ENCODE measurements at places on chromosomes 12 and 14. TPM values are rescaled to one million over a fixed set of nuclear protein-coding genes. Genes with fewer than 3 reads are reported as not detected.

The SIX6 gene
- not detected for total RNA-seq

The NAV3 gene
- total RNA-seq = 3.3 TPM

The RTRAF gene
- total RNA-seq = 218 TPM

The GLI1 gene
- 0.56 TPM for total RNA-seq

- DNase-seq = no peak
Measured at GRCh38 chr14:29461101-29461500, 466.5 kb downstream of the PRKD1 start.

DNA sequence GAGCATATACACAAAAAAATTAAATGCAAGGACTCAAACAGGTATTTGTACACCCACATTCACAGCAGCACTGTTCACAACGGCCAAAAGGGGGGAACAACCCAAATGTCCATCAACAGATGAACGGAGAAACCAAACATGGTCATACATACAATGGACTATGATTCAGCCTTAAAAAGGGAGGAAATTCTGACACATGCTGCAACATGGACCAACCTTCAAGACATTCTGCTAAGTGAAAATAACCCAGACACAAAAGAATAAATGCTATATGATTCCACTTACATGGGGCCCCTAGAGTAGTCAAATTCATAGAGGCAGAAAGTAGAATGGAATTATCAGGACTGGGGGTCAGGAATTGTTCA is 29.5 kb downstream of the ACTN1 start:
- DNase-seq = no peak

GRCh38 chr12:64706306-64706705 is 52.9 kb downstream of the GNS start:
- DNase-seq = no peak

GRCh38 chr12:103691063-103691462 is 104.0 kb downstream of the STAB2 start:
- no peak for DNase-seq

DNA sequence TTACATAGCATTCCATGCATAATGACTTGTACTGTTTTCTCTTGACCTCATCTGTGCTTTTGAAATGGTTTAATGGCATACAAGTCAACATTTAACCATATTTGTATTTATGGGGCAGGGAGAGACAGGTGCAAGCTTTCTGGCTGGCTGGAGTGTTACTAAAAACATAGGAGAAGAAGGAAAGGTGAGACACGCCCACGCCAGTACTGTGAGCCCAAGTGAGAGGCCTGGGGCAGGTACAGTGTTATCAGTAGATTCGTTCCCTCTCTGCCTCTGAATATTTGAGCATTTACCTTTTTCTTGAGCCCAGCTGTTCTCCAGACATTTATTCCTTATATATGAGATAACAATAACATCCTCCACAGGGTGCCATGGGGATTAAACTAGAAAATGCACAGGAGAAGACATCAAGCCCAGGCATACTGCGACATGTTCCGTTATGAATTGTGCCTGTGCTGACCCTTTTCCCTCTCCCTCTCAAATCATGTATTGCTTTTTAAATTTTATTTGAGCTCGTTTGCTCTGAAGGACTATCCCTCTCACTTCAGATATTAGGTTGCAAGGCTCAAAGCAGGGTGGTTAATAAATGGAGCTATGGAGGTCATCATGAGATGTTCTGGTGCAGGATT is 34.6 kb upstream of the TUBA1C start:
- DNase-seq = no peak

DNA sequence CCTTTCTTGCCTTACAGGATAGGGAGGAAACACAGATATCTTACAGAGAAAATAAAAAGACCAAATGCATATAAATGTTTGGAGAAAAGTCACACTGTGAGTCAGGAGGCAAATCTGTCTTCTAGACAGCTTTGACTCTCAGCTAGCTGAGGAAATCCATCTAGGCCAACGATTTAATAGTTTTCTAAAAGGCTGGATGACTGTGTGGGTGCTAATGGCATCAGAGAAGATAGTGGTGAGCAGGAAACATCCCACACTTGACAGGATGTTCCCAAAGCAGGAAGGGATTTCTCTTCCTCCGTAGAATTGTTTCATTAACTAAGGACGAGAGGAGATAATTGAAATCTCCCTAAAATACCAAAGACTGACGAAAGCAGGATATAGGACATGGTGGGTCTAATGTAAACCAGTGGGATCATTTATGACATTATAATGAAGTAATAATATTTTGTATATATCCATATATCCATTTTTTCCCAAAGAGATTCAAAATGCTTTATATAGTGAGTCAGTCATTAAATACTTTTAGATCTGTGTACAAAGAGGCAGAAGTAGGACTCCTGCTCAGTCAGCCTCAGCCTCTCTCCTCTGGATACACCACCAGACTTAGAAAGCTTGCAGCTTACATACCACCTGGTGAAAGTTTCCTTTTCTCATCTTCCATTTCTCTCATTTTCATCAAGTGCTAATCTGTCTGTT is 44.3 kb upstream of the PSMA6 start:
- no peak for DNase-seq

DNA sequence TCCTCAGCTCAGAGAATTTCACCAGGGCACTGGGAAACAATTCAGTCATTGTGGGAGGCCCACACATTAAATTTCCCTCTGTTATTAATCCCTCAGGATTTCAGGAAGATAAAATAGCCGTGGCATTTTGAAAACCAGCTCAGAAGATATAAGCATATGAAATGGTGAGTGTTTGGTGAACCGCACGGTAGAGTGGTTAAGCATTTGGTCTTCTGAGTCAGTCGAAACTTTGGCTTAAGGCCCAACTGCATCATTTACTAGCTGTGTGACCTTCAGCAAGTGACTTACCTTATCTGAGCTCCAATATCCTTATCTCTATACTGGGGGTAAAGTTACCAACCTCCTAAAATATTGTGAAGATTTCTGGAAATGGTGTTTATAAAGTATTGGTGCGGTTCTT is 5.2 kb upstream of the VRK1 start:
- no peak for DNase-seq

DNA sequence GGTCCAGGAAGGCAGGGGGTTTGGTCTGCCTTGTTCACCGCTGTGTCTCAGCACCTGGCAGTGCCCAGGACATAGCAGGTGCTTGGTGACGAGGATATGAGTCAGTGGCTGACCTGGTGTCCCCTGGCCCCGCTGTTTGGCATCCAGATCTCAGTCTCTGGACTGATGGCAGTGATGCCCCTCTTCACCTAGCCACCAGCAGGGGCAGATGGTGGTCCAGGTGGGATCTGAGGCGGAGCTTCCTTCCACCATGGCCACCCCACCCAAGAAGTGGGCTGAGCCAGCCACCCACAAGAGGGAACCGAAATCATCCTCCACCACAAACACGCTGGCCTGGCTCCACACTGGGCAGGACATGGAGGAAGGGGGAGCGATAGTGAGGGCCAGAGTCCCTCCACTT is 16.1 kb upstream of the SH2B3 start:
- no peak for DNase-seq

DNA sequence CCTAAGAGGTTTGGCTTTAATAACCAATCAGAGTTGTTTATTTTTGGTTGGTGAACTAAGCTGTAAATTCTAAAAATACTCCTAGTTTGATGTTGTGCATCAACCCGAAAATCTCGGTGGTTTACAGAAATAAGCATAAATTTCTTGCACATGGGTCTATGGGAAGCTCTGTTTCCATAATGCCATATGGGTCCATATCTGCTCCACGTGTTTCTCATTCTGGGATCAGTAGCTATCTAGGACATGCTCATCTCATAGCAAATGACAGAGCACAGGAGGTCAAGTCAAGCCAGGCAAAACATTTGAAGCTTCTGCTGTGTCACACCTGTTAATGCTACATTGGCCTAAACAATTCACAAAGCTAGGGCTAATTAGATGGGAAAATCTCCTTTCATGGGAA is 23.1 kb downstream of the NUP37 start:
- DNase-seq = no peak

DNA sequence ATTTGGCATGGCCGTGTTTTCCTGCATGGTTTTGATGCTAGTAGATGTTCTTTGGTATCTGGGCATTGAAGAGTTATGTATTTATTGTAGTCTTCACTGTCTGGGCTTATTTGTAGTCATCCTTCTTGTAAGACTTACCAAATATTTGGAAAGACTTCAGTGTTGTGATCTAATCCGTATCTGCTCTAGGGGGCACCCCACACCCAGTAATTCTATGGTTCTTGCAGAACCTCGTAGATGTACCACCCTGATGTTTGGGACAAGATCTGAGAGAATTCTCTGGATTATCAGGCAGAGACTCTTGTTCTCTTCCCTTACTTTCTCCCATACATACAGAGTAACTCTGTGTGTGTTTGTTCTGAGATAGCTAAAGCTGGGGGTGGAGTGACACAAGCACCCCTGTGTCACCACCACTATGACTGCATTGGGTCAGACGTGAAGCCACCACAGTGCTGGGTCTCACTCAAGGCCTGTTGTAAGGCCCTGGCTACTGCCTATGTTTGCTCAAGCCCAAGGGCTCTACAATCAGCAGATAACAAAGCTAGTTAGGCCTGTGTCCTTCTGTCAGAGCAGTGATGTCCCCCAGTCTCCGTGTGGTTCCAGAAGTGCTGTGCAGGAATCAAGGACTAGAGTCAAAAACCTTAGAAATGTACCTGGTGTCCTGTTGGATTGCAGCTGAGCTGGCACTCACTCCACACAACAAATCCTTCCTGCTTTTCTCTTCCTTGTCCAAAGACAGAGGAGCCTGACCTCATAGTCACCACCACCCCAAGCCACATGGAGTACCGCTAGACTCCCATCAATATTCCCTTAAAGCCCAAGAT is 9.6 kb downstream of the RDH16 start:
- no peak for DNase-seq

DNA sequence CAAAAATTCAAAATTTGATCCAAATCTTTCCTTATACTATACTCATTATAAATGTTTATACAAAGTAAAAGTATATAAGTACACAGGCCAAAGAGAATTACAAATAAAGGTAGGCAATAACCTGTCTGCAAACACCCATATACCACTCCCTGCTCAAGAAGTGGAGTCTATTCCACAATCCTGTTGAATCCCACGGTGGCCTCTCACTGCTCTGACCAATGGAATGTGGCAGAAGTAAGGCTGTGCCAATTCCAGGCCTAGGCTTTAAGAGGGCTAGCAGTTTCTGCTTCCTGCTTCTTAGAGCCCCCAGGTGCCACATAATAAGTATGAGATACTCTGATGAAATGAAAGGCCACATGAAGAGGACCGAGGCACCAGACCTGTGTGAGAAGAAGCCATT is 79.8 kb upstream of the CFL2 start:
- no peak for DNase-seq

DNA sequence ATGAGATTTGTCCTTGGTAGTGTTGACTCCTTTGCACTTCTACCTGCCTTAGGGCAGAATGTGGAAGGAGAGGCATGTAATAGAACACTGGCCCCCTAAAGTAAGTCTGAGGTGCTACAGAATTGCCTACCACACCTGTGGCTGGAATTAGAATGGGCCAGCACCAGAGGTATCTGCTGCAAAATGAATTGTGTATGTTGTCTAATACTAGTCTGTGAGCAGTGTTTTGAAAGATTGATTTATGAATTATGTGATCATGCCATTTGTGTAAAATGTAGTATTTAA is 5.7 kb upstream of the STYX start:
- DNase-seq = no peak

GRCh38 chr12:124566997-124567672 is at the start of gene NCOR2:
TSS of gene NCOR2 (minus strand) at chr12:124567612. CDS start at chr12:124495251, 72,361 bp downstream.
- DNase-seq = no peak

DNA sequence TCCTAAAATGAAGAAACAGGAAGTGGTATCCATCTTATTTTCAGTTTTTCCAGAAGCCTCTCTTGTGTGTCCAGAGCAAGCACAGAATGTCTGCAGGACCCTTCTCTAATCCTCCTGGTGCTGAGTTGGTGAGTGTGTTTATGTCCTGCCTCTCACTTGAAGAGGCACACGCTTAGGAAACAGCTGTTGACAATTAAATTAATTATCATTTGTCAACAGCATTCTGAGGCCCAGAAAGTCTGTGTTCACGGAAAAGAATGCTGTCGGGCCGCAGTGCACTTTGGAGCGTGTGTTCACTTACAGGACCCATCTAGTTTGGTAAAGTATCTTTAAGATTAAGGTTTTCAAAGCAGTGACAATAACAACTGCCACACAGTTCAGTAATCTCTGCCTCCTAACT is 70.5 kb downstream of the LMNTD1 start:
- no peak for DNase-seq

- DNase-seq = no peak
Measured at GRCh38 chr12:724194-724855, 28.1 kb upstream of the WNK1 start.

DNA sequence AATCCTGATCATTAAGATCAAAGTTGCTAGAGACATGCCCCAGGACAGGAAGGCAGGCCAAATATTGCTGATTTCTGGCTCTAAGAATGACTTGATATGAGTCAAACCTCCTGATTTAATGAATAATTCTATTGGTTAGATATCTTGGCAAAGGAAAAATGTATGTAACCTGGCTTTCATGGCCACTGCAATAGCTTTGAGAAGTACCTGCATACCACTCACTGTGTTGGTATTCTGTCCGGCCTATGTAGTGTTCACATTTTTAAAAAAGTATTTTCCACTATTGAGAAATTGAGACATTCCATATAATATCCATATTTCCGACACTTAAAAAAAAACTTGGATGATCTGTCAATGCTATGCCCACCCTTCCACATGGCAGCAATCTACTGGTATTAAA is 283.1 kb upstream of the SOX5 start:
- no peak for DNase-seq

DNA sequence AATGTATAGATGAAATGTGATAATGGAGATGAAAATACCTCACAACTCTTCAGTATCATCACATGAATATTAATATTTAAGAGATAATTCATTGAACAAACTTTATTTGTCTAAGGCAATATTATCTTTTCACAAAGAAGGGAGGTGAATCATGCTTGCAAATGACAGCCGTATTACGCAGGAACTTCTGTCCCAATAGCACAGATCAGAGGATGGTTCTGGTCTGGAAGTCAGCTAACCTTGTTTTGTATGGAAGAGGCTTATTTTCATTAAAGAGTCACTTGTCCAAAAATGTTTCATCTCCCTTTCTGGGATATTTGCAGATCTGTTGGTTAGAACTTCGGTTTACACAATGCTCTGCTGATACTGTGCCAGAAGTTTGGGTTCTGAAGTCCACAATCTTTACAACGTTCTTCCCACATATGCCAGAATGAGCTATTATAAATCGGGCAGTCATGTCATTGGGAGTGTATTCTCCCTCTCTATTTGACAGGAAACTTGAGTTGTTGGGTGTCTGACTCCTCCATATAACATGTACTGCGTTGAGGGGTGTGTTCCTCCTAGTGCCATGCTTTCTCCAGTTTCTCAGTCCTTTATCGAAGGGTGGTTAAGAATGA is 29.8 kb downstream of the YY1 start:
- DNase-seq = no peak
